ENCODE measurements at places on chromosomes 2 and 18.
A peak's percentile ranks its signal among the peaks of the same experiment; 100 is the strongest.

DNA sequence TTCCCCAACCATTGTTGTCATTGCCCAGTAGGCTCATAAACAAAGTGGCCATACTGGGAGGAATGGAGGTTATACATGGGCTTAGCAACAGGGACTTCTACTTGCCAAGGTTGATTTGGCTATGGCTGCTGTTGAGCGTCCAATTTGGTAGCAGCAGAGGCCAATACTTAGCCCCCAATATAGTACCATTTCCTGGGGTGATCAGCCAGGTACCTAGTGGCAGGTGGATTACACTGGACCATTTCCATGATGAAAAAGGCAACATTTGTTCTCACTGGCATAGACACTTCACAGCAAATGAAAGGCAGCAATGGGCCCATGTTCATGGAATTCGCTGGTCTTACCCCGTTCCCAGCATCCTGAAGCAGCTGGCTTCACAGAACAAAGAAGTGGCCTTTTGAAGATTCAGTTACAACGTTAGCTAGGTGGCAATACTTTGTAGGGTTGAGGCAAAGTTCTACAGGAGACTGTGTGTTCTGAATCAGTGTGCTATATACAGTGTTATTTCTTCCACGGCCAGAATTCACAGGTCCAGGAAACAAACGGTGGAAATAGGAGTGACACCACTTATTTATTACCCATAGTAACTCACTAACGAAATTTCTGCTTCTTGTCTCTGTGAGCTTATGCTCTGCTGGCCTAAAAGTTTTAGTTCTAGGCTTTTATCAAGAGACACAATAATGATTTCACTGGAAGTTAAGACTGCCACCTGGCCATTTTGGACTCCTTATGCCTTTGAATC is 37.5 kb downstream of the FBXO11 start:
- DNase-seq: no peak

DNA sequence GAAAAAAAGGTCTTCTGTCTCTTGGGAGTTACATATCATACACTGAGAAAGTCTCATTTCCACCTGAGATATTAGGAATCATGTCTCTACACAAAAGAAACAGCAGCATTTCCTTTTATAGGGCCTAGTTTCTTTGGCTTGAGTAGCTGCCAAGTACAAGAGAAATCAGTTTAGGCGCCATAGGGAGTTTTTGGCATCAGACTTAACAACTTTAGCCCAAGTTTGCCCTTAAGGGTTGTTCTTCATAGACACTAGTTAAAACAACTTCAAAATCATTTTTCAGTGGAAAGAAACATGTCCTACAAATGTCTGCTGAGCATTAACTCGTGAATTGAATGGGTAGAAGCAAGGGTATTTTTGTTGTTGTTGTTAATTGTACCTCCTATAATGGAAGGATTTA is 587.0 kb upstream of the DSEL start:
- DNase-seq: peak; percentile 9

- DNase-seq: no peak
These were observed 11.2 kb downstream of the ARID5A start for GRCh38 chr2:96547731-96548171.

DNA sequence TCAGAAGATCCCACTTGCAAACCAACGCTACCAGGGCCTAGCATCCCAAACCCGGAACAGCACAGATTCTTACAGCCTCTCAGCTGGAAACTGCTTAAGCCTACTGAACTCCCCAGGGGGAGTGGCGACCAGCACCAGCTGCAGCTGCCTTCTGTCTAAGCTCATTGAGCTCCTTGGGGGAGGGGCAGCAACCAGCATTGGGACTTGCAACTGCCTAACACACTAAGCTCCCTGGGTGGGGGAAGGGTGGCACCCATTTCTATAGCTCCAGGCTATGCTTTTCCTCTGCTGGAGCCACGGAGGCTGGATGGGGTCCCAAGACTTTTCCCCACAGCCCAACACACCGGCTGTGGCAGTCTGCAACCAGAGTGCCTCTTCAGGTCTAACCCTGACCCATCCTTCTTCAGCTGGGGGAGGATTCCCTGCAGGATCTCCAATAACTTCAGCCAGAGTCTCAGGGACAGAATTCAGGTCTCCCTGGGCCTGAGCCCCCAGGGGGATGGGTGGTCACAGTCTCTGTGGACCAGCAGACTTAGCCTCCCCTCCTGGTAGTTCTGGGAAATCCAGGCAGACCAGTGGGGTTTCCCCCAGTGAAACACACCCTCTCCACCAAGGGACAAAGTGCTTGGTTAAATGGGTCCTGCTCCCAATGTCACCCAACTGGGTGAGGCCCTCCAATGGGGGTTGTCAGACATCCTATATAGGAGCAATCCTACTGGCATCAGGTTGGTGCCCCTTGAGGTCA is 45.9 kb upstream of the ITGA4 start:
- DNase-seq: no peak

- no peak for DNase-seq
These were observed 24.8 kb downstream of the GATA6 start for GRCh38 chr18:22194151-22194598.

DNA sequence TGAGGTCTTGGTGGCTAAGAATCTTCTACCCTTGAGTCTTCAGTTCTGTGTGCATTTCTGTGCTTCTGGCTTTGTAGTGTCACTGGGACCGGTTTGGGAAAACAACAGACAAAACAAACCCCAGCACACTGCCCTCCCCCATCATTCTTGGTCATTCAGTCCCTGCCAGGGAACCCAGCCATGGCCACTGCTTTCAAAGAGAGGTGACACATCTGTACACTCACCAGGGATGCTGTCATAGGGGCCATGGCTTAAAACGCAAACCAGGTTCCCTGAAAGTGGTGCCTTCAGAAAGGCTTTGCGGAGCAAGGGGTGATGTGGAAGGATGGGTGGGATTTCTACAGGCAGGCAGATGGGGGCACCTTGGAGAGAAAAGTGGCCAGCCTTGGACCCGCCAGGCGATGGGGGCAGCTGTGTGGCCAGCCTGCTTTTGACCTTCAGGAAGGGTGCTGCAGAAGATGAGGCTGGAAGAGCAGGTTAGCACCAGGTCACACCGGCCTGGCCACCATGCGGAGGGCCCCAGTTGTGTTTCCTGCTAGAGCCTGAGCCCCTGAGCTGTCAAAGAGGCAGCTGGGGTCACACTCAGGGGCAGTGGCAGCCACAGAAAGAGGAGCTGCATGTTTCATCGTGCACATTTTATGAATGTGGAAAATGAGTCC is 101.3 kb downstream of the INHBB start:
- DNase-seq: no peak

DNA sequence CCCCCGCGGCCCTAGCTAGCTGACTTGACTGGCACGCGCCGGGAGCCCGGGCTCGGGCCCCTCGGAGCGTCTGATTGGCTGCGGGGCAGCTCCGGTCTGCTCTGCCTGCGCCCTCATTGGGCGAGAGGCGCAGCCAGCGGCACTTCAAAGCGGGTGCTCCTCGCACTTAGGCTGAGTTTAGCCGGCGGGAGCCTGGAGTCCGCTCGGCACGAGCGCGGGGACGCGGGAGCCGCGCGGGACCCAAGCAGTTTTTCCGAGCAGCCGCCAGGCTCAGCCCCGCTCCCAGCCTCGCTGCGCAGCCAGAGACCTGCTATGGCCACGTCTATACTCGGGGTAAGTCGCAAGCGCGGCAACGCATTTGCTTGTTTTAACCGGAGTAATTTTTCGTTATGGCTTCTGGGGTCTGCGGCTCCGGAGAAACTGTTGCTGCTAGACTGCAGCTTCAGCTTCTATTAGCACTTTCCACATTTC is at the start of gene SP9:
SP9 (plus strand) TSS at position 174 of the 471 bp plus-strand sequence; CDS start at position 313, 139 bp downstream.
- DNase-seq: no peak

DNA sequence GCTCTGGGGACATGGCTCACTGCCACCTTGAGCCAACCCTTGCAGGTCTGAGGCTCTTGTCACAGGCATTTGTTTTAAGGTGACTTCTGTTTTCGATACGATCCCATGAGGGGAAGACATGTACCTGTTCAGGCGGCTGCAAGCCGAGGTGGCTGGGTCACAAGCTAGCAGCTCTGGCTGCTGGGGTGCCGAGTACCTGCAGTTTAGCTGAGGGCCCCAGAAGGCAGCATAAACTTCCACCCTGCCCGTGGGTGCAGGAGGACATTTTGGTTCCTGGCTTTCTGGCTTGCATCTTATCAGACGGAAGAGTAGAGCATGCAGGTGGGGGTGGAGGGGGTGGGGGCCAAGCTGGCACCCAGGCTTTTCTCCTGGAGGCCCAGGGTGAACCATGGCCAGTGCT is 28.4 kb downstream of the COA5 start:
- DNase-seq: no peak

- no peak for DNase-seq
These were observed 321.5 kb downstream of the XIRP2 start for GRCh38 chr2:167209784-167210183.

- no peak for DNase-seq
These were observed 377.1 kb downstream of the TNS1 start for GRCh38 chr2:217625557-217626169.

DNA sequence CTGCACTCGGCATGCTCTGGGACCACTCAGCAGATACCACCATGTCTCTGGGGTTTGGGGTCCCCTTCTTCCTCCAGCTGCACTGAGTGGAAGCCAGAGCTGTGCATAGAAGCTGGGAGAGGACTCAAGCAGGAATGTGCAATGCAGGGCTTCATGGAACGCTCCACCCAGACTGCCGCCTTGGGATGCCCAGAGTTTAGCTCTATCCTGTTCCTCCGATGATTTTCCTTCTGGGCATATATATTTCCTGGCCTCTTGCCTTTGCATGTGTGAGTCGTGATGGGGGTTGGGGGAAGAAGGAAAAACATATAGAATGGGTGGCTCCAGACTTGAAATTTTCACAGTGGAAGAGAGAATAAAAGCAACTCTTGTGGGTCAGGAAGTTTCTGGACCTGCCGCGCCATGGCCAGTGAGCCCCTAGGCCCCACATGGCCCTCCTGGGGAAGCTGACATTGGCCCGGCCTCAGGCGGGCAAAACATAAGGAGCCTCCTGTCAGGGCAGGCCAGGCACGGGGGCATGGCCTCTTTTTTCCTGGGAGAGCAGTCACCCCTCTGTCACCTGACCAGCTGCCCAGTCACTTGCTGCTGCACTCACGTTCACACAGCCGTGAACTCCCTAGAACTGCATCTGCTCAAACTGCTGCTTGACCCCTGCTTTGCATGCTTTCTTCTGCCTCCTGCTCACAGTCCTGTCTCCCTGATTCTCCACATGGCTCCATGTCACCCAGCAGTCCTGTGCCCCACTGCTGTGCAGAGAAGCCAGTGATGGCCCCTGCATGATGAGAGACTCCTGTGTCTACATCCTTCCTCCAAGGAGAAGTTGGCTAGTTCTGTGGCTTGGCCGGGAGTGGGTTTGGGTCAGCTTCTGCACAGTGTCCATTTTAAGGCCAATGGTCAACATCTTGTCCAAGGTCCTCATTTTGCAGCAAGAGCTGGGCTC is 197.8 kb downstream of the CTIF start:
- DNase-seq: no peak

GRCh38 chr2:75846683-75847190 is 136.0 kb upstream of the GCFC2 start:
- DNase-seq: no peak

DNA sequence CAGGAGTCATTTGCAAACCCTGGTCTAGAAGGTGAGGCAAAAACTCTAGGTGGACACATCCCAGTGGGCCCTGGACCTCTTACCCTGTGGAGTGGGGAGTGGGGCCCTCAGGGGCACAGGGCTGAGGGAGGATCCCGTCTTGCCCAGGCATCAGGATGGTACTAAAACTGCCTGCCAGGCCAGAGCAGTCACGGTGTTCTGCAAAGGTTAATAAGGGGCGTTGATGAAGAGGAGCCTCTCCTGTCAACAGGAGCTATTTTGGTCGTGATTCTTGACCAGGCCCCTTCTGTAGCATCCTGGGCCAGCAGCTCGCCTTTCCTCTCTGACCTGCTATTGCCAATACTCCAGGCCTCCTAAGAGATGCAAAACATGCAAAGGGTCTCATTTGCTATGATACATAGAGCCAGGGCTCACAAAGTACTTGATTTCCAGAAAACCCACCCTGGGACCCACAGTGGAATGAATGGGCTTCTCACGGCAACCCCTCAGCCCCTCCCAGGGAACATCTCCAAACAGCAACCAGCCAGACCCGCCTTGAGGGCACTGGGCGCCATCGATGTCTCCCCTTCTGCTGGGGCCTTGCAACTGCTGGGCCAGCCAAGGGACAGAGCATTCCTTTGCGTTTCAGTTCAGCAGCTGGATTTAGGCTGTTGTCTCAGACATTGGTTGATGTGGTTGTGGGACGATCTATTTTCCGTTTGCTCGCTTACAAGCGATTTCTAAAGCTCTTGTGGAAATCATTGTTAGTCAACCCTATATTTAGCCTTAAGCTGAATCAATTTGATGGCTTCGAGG is 111.1 kb downstream of the PDCL3 start:
- DNase-seq: no peak

GRCh38 chr2:70046534-70046933 is 40.7 kb upstream of the PCBP1 start:
- DNase-seq: no peak

DNA sequence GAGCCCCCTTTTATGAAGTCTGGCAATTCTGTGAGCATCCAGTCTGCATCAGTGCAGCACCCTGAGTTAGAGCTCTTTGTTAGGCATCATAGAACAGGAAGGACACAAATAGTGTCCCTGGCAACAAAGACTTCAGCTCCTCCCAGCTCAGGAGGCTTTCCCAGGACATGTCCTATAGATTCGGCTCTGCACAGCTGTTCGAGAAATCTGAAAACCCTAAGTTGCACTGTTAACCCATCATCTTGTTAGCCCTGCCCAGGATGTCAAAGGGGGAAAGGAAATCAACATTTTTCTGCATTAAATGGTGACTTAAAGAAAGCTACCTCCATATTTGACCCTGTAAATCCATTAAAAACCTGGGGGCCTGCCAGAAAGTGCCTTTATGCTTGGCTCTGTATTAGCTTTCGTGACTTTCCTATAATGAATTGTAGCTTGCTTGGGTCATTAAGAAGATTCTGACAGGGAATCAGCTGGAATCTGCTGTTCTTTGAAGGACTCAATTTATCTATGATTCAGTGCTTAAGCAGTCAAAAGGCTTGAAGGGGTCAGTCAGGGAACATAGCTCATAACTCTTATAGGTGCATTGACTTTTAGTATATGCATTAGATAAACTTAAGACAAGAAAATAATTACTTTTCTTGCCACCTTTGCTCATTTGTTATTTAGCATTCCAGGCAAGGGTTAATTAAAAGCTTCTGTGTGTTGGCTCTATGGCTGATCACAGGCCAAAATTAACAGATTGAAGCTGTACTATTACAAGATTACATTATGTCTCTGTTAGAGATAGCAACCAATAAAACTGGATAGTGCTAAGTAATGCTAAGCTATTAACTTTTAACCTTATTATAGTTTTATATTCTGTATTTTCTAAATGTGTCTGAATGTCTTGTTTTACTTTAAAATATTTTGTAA is 20.6 kb downstream of the ERMN start:
- peak; percentile 51 for DNase-seq

GRCh38 chr2:237413777-237414661 is at the start of gene COL6A3:
TSS of gene COL6A3 (minus strand) at chr2:237414164. CDS start at chr2:237396817, 17,347 bp downstream.
- DNase-seq: no peak

DNA sequence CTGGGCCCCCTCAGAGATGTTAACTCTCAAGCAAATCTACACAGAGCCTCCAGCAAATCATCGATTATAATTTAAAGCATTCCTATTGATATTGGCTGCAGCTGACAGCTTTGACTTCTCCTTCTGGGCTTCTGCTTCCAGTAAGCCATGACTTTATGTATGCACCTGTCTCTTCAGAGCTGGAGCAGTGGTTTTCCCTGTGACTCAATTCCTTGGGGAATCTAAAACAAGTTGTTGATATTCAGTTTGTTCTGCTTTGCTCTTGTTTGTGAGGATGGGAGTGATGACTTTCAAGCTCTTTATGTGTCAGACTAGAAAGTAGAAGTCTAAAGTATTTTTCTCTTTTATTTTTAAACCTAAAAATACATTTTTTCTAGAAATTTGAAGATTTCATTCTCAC is 45.1 kb upstream of the TNP1 start:
- DNase-seq: no peak

Measured in NCI-H446 treated with DMSO at 0.1 percent for 48 hours (cell line).